ENCODE measurements at places on chromosomes 5 and 9.

- no peak for DNase-seq
Observed at GRCh38 chr9:5566054-5566618, 55.8 kb downstream of the PDCD1LG2 start.

GRCh38 chr5:7220156-7220555 is 175.8 kb upstream of the ADCY2 start:
- DNase-seq: no peak

- no peak for DNase-seq
Observed at GRCh38 chr9:101462558-101462957, 27.0 kb upstream of the ALDOB start.

- DNase-seq: no peak
Observed at GRCh38 chr5:157269165-157269671, 3.3 kb downstream of the CYFIP2 start.

DNA sequence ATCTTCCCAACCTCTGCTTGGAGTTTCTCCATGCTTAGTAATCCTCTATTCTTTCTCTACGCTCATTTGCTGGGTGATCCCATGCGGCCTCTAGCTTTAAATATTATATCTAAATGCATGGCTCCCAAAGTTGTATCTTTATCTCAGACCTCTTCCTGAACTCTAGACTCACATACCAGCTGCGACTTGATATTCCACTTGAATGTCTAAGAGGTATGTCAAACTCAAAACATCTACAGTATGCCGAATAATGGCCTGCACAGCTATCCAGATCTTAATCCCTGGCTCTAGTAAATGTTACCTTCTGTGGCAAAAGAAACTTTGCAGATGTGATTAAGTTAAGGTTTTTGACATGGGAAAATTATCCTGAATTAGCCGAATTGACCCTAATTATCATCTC is 179.2 kb downstream of the TTC39B start:
- no peak for DNase-seq

DNA sequence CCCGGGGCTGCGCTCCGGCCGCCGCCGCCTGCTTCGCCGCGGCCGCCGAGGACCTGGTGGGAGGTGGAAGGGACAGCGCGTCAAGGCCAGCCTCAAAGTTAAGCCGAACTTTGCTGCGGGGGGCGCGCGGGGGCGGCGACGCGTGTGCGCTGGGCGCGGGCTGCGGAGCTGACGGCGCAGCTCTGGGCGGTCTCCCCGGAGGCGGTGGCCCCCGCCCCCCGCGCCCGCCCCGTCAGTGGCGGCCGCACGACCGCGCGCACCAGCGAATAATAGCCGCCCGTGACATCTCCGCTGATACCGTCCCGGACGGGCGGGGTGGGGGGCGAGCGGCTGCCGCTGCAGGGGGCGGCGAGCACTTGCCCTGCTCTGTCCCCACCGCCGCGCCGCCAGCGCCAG is 579 bp upstream of the FAM78A start:
- DNase-seq: no peak

GRCh38 chr9:81858657-81859430 is 69.4 kb upstream of the SPATA31D4 start:
- DNase-seq: no peak

DNA sequence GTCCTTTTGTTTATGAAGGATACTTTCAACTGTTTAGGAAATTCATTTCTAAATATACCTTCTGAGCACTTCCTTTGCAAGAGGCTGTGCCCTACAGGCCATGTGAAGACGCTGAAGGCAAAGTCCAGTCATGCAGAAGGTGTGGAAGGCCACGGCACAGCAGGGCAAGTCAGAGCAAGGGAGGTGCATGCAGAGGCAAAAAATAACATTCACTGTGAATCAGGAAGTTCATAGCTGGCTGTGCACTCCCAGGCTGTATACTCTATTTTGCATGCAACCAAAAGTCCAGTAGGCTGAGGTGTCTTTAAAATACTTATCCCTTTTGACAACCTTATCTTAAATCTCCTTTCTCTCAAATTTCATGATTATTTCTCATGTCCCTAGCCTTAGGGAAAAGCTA is 50.3 kb downstream of the GNAQ start:
- DNase-seq: no peak

- no peak for DNase-seq
Observed at GRCh38 chr9:121463026-121463807, 36.4 kb downstream of the GGTA1 start.

- peak; percentile 65 for DNase-seq
Observed at GRCh38 chr9:33044162-33044673, 19.1 kb downstream of the DNAJA1 start.

Measured in NCI-H2171 (cell line).